ENCODE measurements at places on chromosomes 16 and 17. TPM values are rescaled to one million over a fixed set of nuclear protein-coding genes. Genes with fewer than 3 reads are reported as not detected.

The GAA gene
- 54.6 TPM for total RNA-seq

The CDK5R1 gene
- 41.2 TPM for total RNA-seq

The CFAP119 gene
- total RNA-seq, result 6.0 TPM

The SULT1A4 gene
- total RNA-seq, result not detected

The ZNF750 gene
- total RNA-seq, result not detected

The TSNAXIP1 gene
- not detected for total RNA-seq

The MSI2 gene
- 36.0 TPM for total RNA-seq

The CCL11 gene
- total RNA-seq, result 3.0 TPM

The MEIOB gene
- not detected for total RNA-seq

The XAF1 gene
- total RNA-seq, result 6.7 TPM

The TP53TG3 gene
- not detected for total RNA-seq

The EEF2K gene
- 22.2 TPM for total RNA-seq

The CHST4 gene
- not detected for total RNA-seq

The WSCD1 gene
- total RNA-seq, result 35.1 TPM

The KRTAP3-2 gene
- not detected for total RNA-seq

The ASB16 gene
- total RNA-seq, result 1.2 TPM

The MLLT6 gene
- 86.5 TPM for total RNA-seq

The CHTF8 gene
- 70.0 TPM for total RNA-seq

The CORO6 gene
- 37.4 TPM for total RNA-seq

The ITGB3 gene
- 7.9 TPM for total RNA-seq

The MYO1D gene
- 391 TPM for total RNA-seq

The C1QTNF1 gene
- total RNA-seq, result 5.4 TPM

The EPN3 gene
- total RNA-seq, result 36.3 TPM

The VASN gene
- 7.3 TPM for total RNA-seq

The ABCA3 gene
- 3.4 TPM for total RNA-seq

The KIFC3 gene
- 8.4 TPM for total RNA-seq

Measured in transverse colon (tissue), 4 donors.